ENCODE measurements at places on chromosomes 2 and 18.

DNA sequence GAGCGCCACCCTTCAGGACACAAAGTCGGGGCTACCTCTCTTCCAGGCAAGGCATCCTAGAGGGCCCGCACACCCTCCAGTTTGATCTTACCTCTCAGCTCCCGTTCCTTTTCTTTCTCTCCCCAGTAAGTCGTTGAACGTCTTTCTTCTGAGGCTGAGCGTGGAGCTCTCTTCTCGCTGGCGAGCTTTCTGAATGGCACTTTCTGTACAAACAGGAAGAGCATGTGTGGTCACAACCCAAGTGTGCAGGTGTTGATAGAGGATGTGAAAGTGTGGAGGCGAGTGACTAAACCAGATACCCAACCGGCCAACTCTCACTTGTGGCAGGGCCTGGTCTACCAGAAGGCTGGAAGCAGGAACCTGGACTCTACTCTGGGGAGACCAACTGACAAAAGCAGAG is at the start of gene AFF3:
TSS of gene AFF3 (minus strand) at position 198 of the 400 bp plus-strand sequence. CDS start 38,136 bp downstream, outside the sequence.
- DNase-seq: no peak

DNA sequence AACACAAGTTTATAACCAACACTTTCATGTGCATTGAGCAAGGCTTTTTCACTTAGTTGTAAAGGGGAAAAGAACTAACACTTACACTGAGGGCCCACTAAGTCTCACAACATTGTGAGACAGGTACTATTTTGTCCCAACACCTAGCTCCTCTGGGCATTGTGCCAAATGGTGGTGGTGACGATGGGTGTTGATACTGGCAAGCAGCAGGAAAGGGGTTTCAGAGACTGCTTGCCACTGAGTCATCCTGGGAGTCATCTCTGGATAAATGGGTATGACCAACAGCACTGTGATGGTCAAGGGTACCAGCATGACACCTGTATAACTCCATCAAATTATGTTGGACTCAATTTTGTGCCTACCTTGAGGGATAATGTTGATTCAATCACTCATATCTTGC is 138.8 kb upstream of the ITGA6 start:
- peak; percentile 10 for DNase-seq

- no peak for DNase-seq
These were observed 218.3 kb upstream of the SMAD7 start for GRCh38 chr18:49169037-49169521.

DNA sequence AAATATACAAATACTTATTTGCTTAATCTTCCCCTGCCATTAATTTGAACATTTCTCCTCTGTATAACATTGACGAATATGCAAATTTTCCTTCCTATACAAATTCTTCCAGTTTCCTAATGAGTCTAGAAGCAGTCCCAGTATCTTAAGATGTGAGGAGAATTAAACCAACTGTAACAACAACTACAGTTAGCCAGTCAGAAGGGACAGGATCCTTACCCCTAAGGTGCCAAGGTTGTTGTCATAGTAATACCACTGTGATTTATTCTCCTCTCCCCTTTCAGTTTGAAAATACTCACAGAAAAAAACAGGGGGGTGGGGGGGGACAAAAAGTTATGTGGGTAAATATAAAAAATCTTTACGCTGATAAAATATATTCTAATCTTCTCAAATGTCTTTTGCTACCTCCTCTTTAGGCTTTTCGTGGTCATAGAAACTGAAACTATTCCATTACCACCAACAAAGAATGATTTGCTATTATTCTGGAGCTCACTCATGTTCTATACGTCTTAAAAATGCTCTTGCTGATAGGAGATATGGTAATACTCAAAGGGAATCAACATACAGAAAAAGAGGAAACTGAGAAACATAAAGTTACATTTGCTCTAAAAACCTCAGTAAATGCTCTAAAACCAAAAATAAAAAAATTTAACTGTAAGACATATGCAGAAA is 107.6 kb downstream of the MEMO1 start:
- no peak for DNase-seq

DNA sequence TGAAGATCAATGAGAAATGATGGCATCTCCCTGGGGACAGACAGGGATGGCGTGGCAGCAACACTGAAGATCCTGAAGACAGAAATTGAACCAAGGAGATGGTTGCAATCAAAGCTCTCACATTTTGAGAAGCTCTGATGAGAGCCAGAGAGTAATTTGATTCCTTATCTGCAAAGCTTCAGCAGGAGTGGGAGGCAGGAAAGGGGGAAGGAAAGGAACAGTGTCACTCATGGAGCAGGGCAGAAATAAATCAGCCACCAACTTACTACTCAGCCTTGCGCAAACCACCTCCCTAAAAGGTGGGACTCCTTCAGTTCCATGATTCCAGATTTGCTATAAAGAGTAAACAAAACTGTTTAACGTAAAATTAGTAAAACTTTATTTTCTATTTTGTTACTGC is 119.2 kb downstream of the CACNB4 start:
- DNase-seq: no peak

- DNase-seq: no peak
These were observed 22.2 kb upstream of the ETAA1 start for GRCh38 chr2:67374949-67375348.

DNA sequence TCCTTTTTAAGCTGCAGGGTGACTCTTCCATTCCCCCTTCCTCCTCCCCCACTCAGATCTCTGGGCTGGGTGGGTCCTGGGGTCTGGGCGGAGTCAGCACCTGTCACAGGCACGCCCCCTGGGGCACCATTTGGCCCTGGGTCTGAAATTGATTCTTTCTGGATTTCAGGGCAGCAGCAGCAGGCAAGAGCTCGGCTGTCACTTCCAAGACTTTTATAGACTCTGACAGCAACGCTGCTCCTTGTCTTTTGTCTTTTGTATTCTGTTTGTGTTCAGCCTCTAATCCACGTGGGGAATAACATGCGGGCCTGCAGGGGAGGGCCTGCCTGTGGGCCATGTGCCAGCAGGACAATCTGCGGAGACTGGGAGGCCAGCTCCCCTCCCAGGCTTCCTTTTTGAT is 3.9 kb downstream of the BOD1L2 start:
- no peak for DNase-seq

DNA sequence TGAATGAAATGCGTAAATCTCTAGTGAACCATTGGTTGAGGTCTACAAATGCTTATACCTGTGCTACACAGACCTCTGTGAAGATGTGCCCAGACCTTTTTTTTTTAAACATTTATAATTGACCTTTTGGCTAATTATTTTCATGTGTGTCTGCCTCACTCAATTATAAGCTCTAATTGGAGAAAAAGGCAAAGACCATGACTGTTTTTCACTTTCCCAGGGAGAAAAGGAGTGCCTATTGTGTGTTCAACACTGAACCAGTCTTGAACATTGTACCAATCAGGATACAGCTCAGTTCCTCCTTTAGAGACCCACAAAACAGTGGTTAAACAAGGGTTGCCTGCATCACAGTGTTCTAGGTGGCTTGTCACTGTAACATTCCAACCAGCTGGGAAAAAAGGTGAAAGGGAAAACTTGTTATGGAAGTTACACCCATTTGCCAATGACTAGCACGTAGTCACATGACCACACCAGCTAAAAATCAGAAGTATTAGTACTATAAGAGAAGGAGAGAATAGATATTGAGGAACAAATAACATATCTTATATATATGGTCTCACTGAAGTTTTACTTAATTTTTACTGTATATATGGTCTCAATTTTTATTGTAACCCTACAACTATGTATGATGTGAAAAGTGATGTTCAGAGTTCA is 13.4 kb downstream of the TANK start:
- DNase-seq: no peak

GRCh38 chr2:196284866-196285557 is 113.6 kb upstream of the STK17B start:
- no peak for DNase-seq

DNA sequence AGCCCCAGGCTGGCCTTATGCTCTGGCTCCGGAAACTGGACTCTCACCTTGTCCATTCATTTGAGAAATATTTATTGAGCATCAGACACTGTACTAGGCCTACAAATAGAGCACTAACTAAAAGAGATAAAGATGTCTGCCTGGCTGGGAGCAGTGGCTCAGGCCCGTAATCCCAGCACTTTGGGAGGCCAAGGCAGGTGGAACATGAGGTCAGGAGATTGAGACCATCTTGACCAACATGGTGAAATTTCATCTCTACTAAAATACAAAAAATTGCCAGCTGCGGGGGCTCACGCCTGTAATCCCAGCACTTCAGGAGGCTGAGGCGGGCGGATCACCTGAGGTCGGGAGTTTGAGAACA is 7.6 kb upstream of the MRPL33 start:
- no peak for DNase-seq

DNA sequence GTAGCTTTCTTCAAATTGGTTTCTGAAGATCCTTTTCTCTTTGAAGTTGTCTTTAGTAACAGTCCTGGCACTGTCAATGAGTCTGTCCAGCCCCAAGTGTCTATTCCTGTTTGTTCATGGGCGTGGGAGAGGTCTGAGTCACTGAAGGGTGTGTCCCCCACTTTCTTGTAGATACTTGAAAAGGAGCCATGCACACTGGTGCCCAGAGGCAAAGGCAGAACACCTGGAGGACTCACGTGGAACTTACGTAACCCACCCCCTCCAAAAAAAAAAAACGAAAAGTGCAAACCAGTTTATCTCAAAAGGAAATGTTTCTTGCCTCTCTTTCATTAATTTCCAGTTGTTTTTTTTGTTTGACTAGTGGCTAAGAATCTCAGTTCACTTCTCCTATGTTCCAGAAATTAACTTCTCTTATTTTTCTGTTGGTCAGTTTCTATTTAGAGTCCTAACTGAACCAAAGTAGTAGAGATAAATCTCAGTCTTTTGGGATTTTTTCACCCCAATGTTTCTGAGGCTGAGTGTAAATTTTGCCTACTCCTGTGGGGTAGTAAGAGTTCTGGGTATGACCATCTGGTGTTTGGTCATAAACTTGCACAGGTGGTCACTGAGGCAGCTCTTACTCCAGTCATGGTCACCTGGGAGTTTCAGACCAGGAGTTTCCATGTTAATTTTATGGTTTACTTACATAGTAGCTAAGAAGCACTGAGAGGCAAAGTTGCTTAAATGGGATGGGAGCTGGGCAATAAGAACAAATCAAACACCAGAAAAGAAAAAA is 54.9 kb downstream of the DSC3 start:
- no peak for DNase-seq

- no peak for DNase-seq
These were observed 36.2 kb downstream of the WIPF1 start for GRCh38 chr2:174561283-174561971.

DNA sequence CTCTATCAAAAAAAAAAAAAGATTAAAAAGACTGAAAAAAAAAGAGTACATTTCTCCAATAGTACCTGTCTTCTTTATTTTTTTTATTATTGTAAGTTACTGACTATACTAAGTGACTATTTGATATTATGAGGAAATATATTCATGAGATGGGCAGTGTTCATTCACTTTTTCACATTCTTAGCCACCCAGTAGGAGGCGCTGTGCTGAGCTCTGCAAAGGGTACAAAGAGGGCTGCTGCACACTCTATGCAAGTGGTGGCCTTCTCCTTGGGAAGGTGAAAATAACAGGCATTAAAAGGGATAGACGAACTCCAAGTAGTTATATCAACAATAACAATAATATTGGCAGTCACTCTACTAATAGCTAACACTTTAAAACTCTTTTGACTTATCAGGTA is 1034.9 kb upstream of the FANCL start:
- DNase-seq: no peak

Measured in stimulated activated CD8-positive, alpha-beta memory T cell treated with anti-CD3 and anti-CD28 coated beads, Interleukin-15, amount 100 ng/mL, for 4 hours (primary cell).